NCI-H524 treated with DMSO at 0.1 percent for 48 hours (cell line): ENCODE measurements at places on chromosomes 3 and 15.

- DNase-seq = no peak
Observed at GRCh38 chr15:67691450-67691849, 133.9 kb upstream of the SKOR1 start.

DNA sequence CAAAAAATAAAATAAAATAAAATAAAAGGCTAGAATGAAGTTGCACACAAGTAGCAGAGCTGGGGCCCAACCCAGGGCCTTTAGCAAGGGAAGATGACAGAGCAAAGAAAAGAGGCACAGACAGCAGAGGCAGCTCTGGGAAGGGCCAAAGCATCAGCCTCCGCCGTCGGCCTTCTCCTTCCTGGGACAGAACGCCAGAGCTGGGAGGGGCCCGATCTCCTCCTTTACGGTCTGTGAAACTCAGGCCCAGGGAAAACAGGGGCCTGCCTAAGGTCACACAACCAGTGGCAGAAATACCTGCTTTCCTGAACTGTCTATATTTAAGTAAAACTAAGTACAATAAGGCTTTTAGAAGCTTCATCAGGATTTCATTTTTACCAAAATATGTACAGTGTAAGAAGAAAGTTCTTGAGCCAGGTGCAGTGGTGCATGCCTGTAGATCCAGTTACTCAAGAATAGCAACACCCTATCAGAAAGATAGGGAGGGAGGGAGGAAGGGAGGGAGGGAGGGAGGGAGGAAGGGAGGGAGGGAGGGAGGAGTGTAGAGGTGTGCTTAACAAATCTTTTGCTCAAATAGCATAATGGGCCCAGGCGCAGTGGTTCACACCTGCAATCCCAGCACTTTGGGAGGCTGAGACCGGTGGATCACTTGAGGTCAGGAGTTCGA is 43.0 kb upstream of the MUC4 start:
- DNase-seq = no peak

DNA sequence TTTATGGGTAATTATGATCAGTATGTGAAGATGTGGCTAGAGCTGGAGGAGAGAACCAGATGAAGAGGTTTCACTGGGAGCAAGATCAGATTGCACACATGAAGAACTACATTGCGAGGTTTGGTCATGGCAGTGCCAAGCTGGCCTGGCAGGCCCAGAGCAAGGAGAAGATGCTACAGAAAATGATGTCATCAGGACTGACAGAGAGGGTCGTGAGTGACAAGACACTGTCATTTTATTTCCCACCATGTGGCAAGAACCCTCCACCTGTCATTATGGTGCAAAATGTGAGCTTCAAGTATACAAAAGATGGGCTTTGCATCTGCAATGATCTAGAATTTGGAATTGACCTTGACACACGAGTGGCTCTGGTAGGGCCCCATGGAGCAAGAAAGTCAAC is 168.3 kb downstream of the C3orf38 start:
- DNase-seq = no peak

DNA sequence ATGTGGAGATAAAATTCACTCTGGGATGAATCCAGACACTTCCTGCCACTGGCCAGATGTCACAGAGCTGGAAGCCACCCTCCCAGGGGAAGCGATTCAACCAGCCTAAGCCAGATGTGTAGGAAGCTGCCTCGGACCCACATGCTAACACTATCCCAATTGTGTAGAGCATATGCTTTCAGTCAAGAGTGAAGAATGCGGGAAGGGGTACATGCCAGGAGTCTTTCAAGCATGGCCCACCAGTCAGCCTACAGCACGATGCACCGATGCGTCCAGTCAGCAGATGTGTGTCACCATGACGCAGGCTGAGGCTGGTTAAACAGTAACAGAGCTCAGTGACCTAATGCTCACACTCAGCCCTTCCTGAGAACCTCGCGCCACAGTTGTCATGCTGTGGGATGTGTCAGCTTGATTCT is 38.8 kb upstream of the BNC1 start:
- DNase-seq = no peak

DNA sequence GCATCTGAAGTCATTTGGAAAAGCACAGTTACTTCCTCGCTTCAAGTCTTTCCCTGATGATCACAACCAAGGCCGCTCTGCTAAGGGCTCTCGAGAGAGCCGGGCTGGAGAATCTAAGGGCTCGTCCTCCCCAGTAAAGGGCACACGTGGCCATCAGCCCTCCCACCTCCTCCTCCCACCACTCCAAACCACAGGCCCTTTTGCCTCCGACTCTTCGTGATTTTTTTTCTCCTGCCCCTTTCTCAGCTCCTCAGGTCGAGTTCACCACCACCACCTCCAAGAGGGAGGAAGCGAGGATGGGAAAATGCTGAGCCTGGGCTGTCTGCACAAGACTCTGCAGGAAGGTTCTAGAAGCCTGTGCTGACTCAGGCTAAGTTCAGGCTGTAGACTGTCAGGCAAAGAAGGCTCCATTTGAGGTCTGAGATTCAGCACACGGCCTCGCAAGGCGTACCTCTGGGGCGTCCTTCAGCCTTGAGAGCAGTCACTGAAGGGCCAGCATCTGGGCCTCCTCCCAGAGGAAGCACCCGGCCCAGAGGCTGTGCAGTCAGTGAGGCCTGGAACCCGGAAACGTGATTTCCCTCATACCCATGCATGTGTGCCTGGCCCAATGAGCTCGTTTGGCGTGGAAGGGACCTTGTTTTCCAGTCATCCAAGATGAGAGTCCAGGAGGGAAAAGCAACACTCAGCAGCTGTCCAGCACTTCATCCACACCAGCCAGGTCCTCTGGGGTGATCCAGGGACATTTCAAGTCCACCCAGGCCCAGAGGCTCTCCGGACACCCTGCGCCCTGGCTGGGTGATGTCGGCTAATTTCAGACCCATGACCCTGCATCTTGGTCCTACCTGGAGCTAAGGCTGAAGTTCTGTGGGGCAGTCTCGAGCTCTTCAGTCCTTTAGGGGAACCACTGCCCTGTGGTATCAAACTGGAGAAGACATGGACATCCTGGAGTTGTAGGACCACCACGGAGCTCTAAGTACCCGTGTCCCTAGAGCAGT is 196.8 kb downstream of the XXYLT1 start:
- DNase-seq = no peak

DNA sequence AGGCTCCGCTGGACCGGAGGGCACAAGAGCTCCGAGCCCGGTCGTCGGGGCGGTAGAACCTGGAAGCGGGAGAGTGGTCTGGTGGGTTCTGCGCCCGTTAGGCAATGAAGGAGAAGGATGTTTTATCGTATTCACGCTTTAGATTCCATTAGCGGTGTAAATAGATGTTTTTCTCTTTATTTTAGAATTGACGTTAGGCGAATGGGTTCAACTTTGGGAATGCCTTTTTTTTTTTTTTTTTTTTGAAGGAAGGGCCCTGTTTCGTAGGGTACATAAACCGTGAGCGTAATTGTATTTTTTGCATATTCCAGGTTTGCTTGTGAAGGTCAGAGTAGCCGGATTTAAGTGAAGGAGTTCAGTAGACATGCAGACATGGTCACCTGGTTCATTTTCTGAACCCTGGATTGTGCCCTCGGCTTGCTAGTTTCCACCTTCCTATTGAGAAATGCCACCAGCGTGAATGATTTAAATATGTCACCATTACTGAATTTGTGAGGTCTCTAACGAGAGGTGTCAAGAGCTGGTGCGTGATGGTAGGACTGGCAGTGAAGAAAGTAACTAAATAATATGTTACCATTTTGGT is 808 bp downstream of the RBM6 start:
- DNase-seq = no peak

DNA sequence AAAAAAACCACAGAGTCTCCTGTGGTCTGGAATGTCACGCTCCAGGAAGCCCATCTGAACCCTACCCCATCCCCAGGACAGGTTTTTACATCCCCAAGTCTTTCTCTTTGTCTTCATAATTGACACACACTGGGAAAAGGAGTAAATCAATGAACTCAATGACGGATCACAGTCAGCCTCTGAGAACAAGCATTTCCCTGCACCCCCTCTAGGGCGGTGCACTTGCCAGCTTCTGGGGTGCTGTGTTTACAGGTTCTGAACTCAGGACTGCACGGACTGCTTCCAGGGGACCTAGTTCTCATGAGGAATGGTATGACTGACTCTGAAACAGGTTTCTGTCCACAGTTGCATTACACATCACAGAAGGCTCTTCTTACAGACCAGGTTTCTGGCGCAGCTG is 81.1 kb downstream of the NUP210 start:
- DNase-seq = no peak

DNA sequence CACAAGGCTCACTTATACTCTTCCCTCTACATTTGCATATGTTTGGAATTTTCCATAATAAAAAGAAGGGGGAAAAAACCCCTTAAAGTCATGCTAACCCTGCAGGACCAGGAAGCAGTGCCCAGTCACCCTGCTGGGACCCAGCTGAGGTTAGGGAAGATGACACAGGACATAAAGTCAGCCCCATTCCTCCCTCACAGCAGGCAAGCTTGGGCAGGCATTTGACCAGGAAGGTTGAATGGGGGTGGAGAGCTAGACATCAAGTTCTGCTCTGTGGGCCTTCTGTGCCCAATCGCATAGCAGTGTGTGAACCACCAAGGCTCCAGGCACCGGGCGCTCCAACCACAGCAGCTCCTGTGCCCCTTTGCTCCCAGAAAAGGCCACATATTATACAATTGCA is 7.1 kb upstream of the HDAC11 start:
- DNase-seq = no peak

GRCh38 chr3:185470323-185470722 is 28.5 kb downstream of the TMEM41A start:
- no peak for DNase-seq

DNA sequence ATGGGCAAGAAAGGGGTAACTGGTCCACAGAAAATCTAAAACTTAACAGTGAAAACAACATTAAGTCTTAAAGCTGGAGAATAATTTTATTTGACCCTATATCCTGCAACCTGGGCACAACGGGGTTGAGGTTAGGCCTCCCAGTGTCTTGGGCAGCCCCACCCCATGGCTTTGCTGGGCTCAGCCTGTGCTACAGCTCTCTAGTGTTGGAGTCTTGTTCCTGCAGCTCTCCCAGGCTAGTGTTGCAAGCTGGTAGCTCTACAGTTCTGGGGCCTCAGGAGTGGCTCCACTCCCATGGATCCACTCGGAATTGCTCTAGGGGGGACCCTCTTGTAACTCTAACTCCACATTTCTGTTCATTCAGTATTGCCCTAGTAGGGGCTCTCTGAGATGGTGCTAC is 24.9 kb upstream of the GNB4 start:
- no peak for DNase-seq

DNA sequence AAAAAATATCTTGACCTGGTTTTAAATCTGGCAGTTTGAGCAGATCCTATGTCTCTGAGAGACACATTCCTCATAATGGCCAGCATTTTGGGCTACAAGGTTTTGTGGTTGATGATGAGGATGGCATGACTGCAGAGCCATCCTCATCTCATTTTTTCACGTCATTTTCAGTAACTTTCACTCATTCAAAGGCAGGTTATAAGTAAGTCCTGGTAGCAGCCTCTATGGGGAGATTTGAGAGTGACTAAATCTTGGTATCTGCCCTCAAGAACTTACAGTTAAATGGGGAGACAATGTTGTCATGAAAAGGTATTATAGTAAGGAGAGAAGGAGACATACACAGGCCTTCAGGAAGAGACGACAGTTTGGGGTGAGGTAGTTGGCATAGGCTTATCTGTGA is 14.5 kb downstream of the TIGIT start:
- no peak for DNase-seq

GRCh38 chr3:116886202-116886893 is 176.8 kb downstream of the TUSC7 start:
- no peak for DNase-seq

DNA sequence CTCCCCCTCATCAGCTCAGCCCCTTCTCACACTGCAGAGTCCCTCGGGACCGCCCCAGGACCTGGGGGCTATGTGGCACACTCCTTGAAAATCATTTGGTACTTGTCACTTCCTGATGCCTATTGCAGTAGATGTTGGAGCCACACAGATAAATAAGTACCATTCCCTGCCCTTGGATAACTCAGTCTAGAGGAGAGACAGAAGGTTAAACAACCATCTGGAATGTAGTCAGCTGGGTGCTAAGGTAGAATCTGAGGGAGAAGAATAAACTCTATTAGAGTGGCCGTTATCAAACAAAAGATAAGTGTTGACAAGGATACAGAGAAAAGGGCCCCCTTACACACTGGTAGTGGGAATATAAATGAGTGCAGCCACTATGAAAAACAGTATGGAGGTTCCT is 112.3 kb upstream of the NR2E3 start:
- no peak for DNase-seq

GRCh38 chr15:70651303-70651845 is 112.0 kb downstream of the UACA start:
- DNase-seq = no peak

GRCh38 chr15:98560338-98560737 is 88.0 kb upstream of the IGF1R start:
- no peak for DNase-seq

DNA sequence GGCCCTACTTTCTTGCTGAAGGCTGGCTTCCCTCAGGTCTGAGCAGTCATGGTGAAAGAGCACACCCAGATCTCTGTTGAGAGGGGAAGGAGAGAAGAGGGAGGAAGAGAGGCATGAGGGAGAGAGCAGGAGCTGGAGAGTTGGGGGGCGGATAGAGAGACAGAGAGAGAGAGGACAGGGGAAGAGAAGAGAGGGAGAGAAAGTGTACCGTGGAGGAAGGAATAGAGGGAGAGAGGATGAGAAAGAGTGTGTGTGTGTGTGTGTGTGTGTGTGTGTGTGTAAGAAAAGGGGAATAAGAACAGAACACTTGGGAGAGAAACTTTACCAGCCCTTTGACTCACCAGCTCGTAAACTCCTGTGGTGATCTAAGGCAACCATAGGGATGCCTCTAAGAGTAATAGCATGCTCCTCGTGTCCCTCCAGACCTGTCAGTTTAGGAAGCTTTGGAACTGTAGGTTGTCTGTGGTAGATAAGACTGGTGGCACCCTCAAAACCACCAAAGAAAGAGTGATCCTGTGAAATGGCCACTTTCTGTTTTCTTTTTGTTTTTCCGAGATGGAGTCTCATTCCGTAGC is 18.2 kb downstream of the ZNF592 start:
- DNase-seq = no peak

DNA sequence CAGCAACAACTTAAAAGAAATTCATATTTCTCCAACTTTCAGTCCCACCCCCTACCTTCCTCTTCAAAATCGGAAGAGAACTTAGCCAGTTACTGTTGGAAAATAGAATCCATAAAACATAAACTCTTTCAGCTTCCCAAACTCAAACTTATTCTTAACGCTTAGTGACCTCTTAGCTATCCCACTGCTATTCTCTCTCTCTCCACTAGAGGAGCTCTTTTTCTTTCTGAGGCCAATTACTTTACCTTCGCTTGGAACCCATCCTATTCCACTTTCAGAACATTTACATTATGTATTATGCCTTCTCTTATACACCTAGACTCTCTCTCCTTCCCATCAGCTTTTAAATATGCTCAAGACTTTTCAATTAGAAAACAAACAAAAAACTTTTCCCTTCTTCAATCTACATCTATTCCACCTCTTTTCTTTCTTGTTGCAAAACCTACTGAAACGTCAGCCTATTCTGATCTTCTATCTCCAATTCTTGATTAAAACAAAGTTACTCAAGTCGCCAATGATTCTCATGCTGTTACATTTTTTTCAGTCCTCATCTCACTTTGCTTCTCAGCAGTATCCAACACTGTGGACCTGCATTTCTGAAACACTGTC is 13.4 kb upstream of the GHSR start:
- peak; percentile 18 for DNase-seq

GRCh38 chr3:46664971-46665762 is 28.3 kb downstream of the ALS2CL start:
- no peak for DNase-seq
